ENCODE measurements at places on chromosomes 6 and 20.

DNA sequence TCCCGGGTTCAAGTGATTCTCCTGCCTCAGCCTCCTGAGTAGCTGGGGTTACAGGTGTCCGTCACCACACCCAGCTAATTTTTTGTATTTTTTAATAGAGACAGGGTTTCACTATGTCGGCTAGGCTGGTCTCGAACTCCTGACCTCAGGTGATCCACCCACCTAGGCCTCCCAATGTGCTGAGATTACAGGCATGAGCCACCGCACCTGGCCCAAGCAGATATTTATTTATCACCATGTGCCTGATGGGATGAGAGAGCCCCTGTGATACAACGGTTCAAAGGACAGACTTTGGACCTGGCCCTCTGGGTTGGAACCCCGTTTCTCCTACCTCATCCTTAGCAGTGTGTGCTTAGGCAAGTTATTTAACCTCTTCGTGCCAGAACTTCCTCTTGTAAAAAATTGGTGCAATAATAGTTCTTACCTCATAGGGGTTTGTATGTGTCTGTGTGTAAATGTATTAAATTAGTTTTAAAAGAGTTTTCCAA is 19.2 kb upstream of the STK38 start:
- DNase-seq: no peak

DNA sequence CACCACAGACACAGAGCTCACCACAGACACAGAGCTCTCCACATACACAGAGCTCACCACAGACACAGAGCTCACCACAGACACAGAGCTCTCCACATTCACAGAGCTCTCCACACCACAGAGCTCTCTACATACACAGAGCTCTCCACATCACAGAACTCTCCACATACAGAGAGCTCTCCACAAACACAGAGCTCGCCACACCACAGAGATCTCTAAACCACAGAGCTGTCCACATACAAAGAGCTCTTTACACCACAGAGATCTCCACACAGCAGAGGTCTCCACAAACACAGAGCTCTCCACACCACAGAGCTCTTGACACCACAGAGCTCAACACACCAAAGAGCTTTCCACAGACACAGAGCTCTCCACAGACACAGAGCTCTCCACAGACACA is 55.8 kb downstream of the ERMARD start:
- DNase-seq: no peak

DNA sequence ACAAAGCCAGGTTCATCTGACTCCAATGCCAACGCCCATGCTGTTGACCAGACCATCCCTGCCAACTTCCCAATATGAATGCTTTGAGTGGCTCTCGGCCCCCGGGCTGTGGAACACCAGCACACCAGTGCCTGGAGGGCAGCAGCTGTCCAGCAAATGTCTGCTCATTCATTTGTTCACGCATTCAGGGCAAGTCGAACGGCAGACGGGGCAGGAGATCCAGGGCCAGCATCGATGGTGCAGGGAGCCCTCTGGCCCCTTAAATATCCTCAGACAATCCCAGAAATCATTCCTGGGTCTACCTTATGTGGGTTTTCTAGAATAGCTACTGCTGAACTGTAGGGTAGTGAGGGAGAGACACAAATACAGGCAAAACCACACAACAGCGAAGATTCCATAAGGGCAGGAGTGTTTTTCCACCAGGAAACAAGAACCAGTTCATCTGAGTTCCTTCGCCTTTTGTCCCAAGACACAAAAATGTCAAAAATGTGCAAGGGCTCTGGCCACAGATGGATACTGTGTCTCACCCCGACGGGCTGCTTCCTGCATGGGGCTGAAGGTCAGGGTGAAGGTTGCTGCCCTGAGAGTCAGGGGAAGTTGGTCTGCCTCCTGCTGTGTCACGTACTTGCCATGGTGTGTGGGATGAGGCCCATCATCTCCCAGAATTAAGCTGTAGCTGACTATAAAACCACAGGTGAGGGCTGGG is 15.5 kb downstream of the RIPOR3 start:
- DNase-seq: no peak

GRCh38 chr20:46058599-46059281 is 29.7 kb downstream of the SLC12A5 start:
- DNase-seq: no peak

DNA sequence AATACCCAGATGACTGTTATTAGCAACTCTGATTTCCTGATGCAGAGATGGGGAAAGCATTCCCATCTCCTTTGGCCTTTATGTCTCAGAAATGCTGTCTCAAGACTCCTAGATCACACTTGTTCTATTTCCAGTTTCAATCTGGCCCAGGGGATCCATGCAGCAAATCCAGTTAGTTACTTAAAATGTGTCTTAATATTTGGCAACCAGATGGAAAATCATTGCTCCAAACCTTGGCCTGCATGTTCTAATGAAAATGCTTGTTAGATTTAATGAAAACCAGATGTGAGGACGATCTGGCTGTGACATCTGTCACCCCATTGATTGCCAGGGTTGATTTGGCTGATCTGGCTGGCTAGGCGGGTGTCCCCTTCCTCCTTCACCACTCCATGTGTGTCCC is 125.2 kb downstream of the TSHZ2 start:
- no peak for DNase-seq

DNA sequence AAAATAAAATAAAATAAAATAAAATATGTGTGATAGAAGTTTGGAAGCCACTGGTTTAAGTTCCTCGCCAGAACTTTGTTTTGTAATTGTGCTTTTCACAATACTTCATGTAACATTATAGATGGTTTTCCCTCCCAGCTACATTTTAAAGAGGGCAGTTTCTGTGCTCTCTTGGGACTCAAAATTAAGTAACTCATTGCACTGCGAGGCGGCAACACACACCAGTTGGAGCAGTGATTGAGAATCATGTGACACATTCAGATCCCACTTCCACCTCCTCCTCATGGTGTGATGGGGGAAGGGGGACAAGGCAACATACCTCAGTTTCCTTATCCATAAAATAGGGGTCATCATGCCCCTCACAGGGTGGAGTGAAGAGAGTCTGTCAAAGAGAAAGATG is 7.5 kb downstream of the C2 start:
- no peak for DNase-seq

DNA sequence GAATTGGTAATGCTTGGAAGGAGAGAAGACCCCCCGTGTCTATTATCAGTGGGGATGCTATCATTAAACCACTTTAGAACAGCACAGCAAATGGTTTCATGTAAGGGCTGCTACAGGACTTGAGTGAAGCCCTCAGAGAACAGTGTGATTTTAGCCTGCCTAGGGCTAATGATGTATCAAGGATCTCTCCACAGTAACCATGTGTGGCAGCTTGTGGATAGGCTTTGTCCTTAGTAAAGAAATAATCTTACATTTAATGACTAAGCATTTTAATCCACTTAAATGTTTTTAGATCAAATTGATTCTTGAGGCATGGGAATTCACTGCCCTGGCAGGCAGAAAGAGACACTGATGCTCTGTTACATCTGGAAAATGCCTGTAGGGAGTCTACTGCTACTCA is 495.1 kb downstream of the NKAIN2 start:
- DNase-seq: no peak

- no peak for DNase-seq
Observed at GRCh38 chr6:45880159-45880558, 135.5 kb downstream of the CLIC5 start.

DNA sequence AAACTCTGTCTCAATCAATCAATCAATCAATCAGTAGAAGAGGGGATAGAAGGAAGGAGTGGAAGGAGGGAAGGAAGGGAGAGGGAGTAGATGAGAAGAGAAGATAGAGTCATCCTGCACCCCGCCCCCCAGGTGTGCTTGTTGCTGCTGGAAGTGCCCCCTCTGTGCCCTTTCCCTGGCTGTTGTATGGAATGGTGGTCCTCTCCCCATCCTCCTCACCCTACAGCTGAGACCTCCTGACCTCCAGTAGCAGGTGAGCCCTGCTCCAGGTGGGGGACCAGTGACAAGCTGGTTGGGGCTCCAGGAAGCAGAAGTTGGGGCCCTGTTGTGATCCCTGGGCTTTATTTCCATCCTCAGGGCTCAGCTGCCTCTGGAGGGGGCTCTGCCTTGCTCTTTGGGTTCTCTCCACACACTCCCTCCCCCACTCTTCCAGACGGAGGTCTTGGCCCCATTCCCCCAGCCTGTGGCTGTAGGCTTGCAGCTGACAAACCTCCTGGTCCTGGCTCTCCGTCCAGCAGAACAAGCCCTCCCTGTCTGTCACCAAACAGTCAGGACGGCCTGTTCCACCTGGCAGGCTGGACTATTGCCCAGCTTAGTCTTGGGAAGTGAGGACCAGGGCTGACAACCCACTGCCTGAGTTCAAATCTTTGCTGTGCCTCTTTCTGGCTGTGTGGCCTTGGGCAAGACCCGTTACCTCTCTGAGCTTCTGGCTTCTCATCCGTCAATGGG is 26.0 kb upstream of the SCRT2 start:
- DNase-seq: no peak

DNA sequence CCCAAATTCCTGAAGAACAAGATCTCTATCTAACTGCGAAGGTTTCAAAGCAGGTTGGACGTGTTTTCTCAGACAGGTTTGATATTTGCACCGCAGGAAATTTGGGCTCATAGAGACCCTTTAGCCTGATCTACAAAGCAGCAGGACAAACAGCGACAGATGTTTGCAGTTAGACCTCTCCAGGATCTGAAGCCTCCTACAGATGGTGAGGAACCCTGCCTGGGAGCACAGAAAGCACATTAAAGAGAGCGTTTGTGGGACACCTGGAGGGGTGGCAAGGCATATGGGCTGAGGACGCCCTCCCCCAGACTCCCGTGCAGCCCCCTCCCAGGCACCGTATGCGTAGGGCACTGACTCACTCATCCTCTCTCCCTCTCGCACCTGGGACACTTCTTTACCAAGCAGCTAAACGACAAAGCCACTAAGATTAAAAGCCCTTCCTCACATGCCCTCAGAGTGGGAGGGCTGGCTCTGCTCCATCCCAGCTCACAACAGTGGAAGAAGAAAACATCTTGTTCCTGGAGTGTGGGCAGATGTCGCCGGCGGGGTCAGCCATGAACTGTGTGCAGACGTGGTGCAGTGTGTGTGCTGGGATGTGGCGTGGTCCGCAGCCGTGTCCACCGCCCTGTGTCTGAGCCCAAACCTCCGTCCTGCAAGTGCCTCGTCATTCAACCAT is 249.7 kb upstream of the AFDN start:
- DNase-seq: no peak

GRCh38 chr6:362231-362923 is 29.2 kb upstream of the IRF4 start:
- no peak for DNase-seq
